ENCODE measurements at places on chromosomes 11 and 22.
A peak's percentile ranks its signal among the peaks of the same experiment; 100 is the strongest.

GRCh38 chr11:57479911-57480310 lies 19.6 kb downstream of the RTN4RL2 start:
- H3K4me1 ChIP-seq, result peaks cover 15% of the 10 kb centered on the region
- H3K4me3 ChIP-seq, result no peak overlapping the region
- no peaks in the 10 kb centered on the region for H3K36me3 ChIP-seq

DNA sequence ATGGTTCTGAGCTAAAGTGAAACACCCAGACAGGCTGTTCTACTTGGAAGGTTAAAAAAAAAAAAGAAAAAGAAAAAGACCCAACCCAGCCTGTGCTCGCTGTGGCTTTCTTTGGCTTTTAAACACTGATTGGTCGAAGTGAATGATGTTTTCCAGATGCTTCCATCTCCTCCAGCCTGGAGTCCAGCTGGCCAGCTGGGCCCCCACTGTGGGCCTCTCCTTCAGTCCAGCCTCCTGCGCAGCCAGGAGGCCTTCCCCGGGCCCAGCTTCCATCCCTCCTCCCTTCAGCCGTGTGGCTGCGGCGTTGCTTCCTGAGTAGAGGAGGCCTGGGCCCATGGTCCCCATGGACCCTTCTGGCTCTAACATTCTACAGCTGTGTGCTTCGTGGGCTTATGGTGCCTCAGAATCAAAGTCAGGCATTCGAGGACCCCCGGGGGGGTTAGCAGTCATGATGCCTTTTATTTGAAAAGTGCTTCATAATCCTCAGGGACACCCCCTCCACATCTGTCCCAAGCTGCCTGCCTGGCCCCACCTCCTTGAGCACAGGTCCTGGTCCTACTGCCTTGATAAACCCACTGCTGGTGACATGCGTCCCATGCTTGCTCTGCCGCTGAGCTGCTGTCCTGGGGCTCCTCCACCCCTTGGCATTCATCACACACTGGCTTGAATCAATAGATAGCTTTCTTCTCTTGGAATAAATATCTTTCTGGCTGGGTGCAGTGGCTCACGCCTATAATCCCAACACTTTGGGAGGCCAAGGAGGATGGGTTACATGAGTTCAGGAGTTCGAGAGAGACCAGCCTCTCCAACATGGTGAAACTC lies 42.2 kb upstream of the FBLN1 start:
- no peaks in the 10 kb centered on the region for H3K4me1 ChIP-seq
- H3K36me3 ChIP-seq, result no peaks in the 10 kb centered on the region
- H3K27ac ChIP-seq, result no peak overlapping the region
- H3K4me3 ChIP-seq, result no peak overlapping the region
- H3K27me3 ChIP-seq, result peaks cover 1% of the 10 kb centered on the region
- DNase-seq, result no peak

- peak overlapping the region; percentile 5 for H3K27ac ChIP-seq
- no peak for DNase-seq
- H3K36me3 ChIP-seq, result no peaks in the 10 kb centered on the region
- H3K4me1 ChIP-seq, result peaks cover 21% of the 10 kb centered on the region
- no peaks in the 10 kb centered on the region for H3K27me3 ChIP-seq
Measured at GRCh38 chr22:20926243-20926642, 9.0 kb downstream of the CRKL start.

DNA sequence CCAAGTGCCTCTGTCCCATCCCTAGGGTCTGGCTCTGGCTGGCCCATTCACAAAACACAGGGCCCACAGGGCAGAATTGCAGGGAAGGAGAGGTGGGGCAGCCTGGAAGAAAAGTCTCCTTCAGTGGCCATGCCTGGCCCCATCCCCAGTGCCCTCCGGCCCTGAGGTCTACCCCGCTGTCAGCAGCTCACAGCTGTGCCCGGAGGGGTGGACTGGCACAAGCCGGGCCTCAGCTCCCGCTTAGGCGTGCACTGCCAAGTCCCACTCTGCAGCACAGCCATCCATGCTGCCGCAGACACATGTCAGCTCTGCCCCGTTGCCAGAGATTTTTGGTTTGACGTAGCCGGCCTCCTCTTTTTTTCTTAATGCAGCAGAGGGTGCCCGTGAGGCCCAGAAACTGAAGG lies 3.9 kb upstream of the SCN2B start:
- peaks cover 6% of the 10 kb centered on the region for H3K27me3 ChIP-seq
- H3K4me3 ChIP-seq, result no peak overlapping the region
- H3K27ac ChIP-seq, result no peak overlapping the region
- peaks cover 19% of the 10 kb centered on the region for H3K4me1 ChIP-seq

GRCh38 chr22:37316875-37317371 lies 34.6 kb downstream of the CYTH4 start:
- H3K36me3 ChIP-seq, result no peaks in the 10 kb centered on the region
- peaks cover 3% of the 10 kb centered on the region for H3K4me1 ChIP-seq
- H3K27ac ChIP-seq, result no peak overlapping the region
- peak; percentile 85 for DNase-seq
- H3K27me3 ChIP-seq, result peaks cover 4% of the 10 kb centered on the region

- H3K27me3 ChIP-seq, result peaks cover 11% of the 10 kb centered on the region
- H3K36me3 ChIP-seq, result peaks cover 4% of the 10 kb centered on the region
- H3K4me1 ChIP-seq, result peaks cover 25% of the 10 kb centered on the region
- no peak overlapping the region for H3K27ac ChIP-seq
- no peak for DNase-seq
Measured at GRCh38 chr11:64253481-64253880, 2.2 kb downstream of the PLCB3 start.

DNA sequence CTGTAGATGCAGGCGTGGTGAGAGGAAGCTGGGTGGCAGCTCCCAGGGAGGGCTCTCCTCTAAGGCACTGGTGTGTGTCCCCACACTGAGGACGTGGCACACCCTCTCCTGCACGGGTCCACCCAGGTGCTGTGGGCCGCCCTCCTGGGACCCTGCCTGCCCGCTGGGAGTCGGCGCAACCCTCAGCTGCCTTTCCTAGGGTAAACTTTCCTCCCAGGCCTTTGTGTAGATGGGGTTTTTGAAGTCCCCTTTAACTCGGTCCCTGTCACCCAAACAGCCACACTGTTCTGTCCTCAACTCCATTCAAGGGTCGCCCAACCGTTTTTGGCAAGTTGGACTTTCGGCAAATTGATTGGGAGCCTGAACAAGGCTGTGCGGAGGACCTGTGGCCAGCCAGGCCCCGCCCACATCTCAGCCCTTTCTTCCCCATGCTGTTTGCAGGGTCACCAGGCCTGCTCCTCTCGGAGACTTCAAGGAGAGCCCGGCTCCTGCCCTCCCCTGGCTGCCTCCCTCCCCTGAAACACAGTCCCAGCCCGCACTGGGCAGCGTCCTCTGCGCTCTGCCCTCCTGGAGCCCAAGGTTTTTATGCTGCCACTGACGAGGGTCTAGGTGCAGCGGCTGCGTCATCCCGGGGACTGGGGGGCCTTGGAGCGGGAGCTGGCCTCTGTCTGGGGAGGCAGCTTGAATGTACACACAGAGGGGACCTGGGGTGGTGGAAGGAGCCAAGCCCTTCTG lies 1126.2 kb downstream of the BRD1 start:
- no peak for DNase-seq
- H3K4me1 ChIP-seq, result no peaks in the 10 kb centered on the region
- no peak overlapping the region for H3K27ac ChIP-seq
- H3K4me3 ChIP-seq, result no peak overlapping the region
- H3K27me3 ChIP-seq, result peaks cover 4% of the 10 kb centered on the region

DNA sequence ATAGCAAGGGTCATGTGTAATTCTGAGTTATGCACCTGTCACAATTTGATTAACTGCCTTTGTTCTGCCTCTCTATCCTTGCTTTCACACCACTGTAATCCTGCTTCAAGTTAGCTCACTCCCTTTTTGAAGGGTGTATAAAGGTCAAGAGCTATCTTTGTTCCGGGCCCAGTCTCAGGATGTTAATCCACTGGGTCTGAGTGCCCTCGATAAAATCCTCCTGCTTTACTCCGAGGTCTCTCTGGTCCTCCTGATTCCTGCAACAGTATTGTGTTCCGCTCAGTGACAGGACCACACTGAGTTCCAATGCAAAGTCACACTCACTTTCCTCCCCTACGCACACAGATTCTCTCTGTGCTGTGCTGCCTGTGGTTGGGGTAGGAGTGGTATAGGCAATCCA lies 186.5 kb downstream of the DYNC2H1 start:
- peaks cover 17% of the 10 kb centered on the region for H3K36me3 ChIP-seq
- no peak for DNase-seq
- no peak overlapping the region for H3K4me3 ChIP-seq
- no peaks in the 10 kb centered on the region for H3K4me1 ChIP-seq

- H3K27ac ChIP-seq, result no peak overlapping the region
- no peaks in the 10 kb centered on the region for H3K36me3 ChIP-seq
- H3K4me1 ChIP-seq, result no peaks in the 10 kb centered on the region
- DNase-seq, result no peak
Measured at GRCh38 chr11:1081601-1082311, 7.1 kb downstream of the MUC2 start.

- H3K36me3 ChIP-seq, result no peaks in the 10 kb centered on the region
- H3K4me1 ChIP-seq, result no peaks in the 10 kb centered on the region
- no peak for DNase-seq
- H3K27me3 ChIP-seq, result peaks cover 7% of the 10 kb centered on the region
Measured at GRCh38 chr11:16536513-16536912, 180.2 kb upstream of the SOX6 start.

DNA sequence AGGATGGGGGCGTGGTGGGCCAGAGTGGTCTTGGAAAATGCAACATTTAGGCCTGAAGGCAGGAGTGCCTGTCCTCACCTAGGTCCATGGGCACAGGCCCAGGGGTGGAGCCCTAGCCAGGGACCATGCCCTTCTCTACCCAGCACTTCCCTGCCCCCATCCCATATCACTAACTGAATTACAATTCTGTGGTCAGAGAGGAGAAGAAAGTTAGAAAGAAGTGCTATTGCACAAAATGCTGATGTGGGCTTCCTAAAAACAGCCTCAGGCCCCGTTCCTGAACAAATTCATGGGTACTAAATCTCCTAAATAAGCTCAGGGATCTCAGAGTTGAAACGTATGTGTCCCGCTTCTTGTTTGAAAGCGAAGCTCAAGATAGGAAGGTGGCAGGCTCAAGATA lies 3.5 kb upstream of the ASRGL1 start:
- no peak overlapping the region for H3K27ac ChIP-seq
- peaks cover 6% of the 10 kb centered on the region for H3K4me1 ChIP-seq
- peaks cover 6% of the 10 kb centered on the region for H3K27me3 ChIP-seq
- no peak overlapping the region for H3K4me3 ChIP-seq
- DNase-seq, result no peak

GRCh38 chr11:107591378-107592230 lies 657 bp downstream of the ELMOD1 start:
- no peak overlapping the region for H3K27ac ChIP-seq
- no peaks in the 10 kb centered on the region for H3K36me3 ChIP-seq
- H3K27me3 ChIP-seq, result peaks cover 17% of the 10 kb centered on the region
- DNase-seq, result peak; percentile 24

- DNase-seq, result peak; percentile 52
- H3K4me1 ChIP-seq, result no peaks in the 10 kb centered on the region
- no peak overlapping the region for H3K27ac ChIP-seq
- no peak overlapping the region for H3K4me3 ChIP-seq
- peaks cover 4% of the 10 kb centered on the region for H3K36me3 ChIP-seq
Measured at GRCh38 chr22:38080850-38081635, 2.9 kb downstream of the SLC16A8 start.

- no peak overlapping the region for H3K4me3 ChIP-seq
- H3K27ac ChIP-seq, result no peak overlapping the region
- H3K36me3 ChIP-seq, result peaks cover 5% of the 10 kb centered on the region
- H3K27me3 ChIP-seq, result peaks cover 2% of the 10 kb centered on the region
- no peak for DNase-seq
Measured at GRCh38 chr11:16831316-16832192, 93.1 kb downstream of the C11orf58 start.

GRCh38 chr11:91804042-91804441 lies 420.6 kb upstream of the FAT3 start:
- H3K4me3 ChIP-seq, result no peak overlapping the region
- no peak for DNase-seq
- no peaks in the 10 kb centered on the region for H3K27me3 ChIP-seq
- peaks cover 10% of the 10 kb centered on the region for H3K4me1 ChIP-seq
- H3K36me3 ChIP-seq, result no peaks in the 10 kb centered on the region
- H3K27ac ChIP-seq, result no peak overlapping the region

GRCh38 chr11:91047882-91048281 lies 825.0 kb upstream of the CHORDC1 start:
- no peaks in the 10 kb centered on the region for H3K4me1 ChIP-seq
- no peak overlapping the region for H3K27ac ChIP-seq
- no peaks in the 10 kb centered on the region for H3K36me3 ChIP-seq
- no peak for DNase-seq
- H3K27me3 ChIP-seq, result peaks cover 2% of the 10 kb centered on the region

DNA sequence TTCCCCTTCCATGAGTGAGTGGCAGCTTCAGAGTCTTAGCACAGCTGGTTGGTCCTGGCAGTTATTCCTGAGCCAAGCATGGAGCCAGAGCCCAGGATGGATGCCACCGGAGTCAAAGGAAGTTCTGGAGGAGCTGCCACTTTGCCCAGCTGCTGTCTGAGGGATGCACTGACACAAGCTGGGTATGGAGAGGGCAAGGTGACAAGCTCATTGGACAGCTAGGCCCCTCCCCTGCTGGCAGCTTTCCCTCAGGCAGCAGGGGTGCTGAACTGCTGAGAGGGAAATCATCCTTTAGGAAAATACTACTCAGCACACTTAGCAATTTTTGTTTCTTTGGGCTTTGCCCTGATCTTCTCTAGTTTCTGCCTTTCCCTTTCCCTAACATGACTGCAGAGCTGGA lies 99.3 kb upstream of the SESN3 start:
- H3K4me3 ChIP-seq, result no peak overlapping the region
- DNase-seq, result no peak
- peaks cover 1% of the 10 kb centered on the region for H3K4me1 ChIP-seq
- H3K27ac ChIP-seq, result no peak overlapping the region
- no peaks in the 10 kb centered on the region for H3K27me3 ChIP-seq

DNA sequence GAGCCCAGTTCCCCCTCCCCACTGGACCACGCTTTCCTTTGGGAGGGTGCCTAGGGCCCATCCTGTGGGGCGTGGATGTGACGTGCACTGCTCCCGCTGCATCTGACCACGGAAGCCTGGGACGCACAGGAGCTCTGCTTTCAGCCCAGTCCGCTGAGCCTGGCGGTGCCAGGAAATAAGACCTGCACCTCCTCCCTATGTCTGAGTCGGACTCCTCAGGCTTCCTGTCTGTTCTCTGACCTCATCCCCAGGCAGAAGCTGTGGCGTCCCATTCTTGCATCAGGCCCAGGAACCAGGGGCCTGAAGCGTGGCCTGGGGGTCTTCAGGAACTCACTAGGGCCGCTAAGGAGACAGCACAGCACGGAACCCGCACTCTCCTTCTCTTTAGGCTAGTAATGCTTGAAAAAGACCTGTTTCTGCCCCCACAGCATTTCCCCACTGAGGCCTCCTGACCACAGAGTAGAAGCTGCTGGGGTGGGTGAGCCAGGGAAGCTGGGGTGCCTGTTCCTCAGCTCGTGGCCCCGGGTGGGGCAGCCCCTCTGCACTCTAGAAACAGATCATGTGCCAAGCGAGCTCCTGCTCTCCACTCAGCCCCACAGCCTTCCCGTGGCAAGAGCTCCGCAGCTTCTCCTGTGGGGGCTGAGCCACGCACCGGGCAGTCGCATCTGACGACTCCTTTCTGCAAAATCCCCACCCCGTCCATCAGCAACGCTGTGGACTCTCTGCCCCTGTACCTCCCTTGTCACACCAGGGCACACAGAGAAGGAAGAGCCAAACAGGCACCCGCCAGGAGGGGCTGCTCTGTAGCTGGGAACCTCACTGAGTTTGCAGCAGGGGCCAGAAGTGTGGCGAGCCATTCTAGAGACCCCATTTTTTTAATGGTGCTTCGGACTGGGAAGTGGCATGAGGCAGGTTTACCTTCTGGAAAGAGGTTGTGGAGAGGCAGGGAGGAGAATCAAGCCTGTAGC lies 22.6 kb downstream of the MOV10L1 start:
- DNase-seq, result peak; percentile 46
- peak overlapping the region; percentile 52 for H3K27ac ChIP-seq
- H3K36me3 ChIP-seq, result no peaks in the 10 kb centered on the region
- H3K4me1 ChIP-seq, result peaks cover 15% of the 10 kb centered on the region
- no peak overlapping the region for H3K4me3 ChIP-seq
